ENCODE measurements at places on chromosomes 6 and 20.
A peak's percentile ranks its signal among the peaks of the same experiment; 100 is the strongest.

- no peak for DNase-seq
Observed at GRCh38 chr20:20365480-20366161, 2.3 kb upstream of the INSM1 start.

DNA sequence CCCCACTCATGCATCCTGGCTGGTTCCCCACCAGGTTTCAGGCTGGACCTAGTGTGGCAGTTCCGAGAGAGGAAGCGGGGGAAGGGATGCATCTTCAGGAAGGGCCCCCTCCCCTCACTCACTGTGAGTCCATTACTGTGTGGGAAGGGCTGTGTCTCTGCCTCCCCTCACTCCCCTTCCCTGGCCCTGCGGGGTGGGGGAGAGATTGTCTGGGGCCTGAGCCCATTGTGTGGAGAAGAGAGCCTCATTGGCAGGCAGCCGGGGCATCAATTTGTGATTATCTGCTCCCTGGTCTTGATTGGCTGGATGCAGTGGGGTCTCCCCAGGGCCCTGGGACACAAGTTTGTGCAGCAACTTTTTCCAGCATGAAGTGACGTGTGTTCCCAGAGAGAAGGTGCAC, 4.1 kb upstream of the MYT1 start:
- DNase-seq, result no peak

GRCh38 chr20:2986466-2986865, 57.0 kb upstream of the GNRH2 start:
- DNase-seq, result no peak

DNA sequence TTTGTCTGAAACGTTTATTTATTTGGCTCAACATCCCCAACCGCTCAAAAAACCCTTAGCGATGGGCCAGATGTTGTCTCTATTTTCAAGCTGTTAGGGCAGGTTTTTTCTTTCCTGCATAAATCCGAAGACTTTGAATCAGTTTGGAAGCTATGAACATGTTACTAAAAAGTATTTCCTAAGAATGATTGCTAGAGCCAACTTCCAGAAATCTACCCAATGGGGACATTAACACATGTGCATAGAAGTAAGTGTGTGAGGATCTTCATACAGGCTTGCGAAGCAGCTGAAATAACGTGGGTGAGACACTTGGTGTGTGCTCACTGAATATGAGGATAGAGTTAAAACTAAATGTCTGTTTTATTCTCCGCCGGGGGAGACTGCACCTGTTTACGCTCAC, 106.8 kb downstream of the BCAS1 start:
- no peak for DNase-seq

- no peak for DNase-seq
Observed at GRCh38 chr6:11373208-11373607, 140.7 kb upstream of the NEDD9 start.

- no peak for DNase-seq
Observed at GRCh38 chr6:79782792-79783580, 151.9 kb downstream of the SH3BGRL2 start.

GRCh38 chr20:63220696-63221399, 4.9 kb upstream of the YTHDF1 start:
- DNase-seq, result no peak

DNA sequence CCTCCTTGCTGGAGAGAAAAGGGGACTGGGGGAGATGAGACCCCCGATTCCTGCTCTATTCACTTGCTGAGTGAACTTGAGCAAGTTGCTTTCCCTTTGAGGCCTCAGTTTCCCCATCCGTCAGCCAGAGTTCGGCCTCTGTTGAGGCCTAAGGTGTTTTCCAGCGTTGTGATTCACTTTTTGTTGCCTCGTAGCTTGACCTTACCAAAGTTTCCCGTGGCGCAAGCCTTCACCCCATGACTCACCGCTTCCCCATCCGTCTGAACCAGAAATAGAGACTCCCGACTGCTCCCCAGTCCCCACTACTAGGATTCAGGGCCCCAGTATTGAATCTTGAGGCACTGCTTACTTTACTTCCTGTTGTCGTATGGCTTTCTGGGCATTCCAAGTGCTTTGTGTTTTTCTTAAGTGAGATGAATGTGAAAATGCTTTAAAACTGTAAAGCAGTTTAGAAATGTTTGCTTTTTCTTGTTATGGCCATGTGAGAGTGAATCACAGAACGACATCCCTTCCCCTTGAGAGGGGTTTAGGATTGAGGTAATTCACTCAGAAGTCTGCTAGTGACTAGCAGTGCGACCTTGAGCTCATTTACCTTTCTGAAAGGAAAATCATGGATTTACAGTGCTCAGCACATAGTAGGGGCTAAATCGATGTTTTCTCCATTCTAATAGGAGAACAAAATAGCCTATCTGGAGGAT, 1.2 kb downstream of the CHMP4B start:
- peak; percentile 71 for DNase-seq

GRCh38 chr20:36317675-36318074, 11.5 kb downstream of the DLGAP4 start:
- DNase-seq, result no peak

DNA sequence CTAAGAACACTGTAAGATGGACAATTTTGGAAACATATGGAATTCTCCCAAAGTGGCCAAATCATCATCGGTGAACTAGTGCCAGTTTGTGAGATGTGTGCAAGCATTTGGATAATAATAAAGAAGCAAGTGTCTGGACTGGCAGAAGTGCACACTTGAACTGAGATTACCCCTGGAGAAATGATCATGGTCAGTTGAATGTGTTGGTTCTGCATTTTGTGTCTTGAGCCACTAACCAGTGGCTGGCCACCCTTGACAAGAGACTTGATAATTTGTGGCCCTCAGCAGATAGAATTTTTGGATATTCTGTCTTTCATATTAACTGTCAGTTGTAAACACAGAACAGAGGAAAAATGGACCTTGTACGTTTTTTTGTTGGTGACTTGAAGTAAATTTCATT, 37.4 kb downstream of the CITED2 start:
- no peak for DNase-seq

GRCh38 chr20:10763112-10763511, 89.3 kb upstream of the JAG1 start:
- DNase-seq, result no peak

GRCh38 chr6:149198265-149198664, 119.2 kb upstream of the TAB2 start:
- no peak for DNase-seq

- no peak for DNase-seq
Observed at GRCh38 chr6:18424201-18424600, 37.1 kb downstream of the RNF144B start.

GRCh38 chr6:133512410-133513016, 271.4 kb downstream of the EYA4 start:
- peak; percentile 14 for DNase-seq

- no peak for DNase-seq
Observed at GRCh38 chr6:139983555-139984276, 609.3 kb upstream of the CITED2 start.

GRCh38 chr6:36985808-36986703, at the start of gene MTCH1:
MTCH1 (minus strand) TSS chr6:36986196; CDS start chr6:36986173, 23 bp downstream.
- peak; percentile 83 for DNase-seq

- no peak for DNase-seq
Observed at GRCh38 chr6:16688984-16689636, 72.2 kb downstream of the ATXN1 start.

GRCh38 chr6:52293067-52293466, 8.5 kb upstream of the MCM3 start:
- no peak for DNase-seq

DNA sequence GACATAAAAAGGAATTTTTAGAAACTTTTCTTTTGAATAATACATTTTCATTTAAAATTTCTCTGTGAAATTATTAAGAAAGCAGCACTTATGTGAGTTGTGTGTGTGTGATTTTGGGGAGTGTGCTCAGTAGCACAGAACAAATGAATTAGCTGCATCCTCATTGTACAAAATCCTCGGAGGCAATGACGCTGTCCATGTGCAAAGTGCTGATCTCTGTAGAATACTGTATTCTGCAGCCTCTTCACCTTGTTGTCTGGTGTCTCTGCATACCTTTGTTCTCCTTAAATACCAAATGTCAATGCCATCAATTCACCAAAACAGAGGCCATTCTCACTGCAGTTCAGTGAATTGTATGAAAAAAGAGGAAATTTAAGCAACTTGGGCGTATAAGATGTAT, 838.4 kb downstream of the QKI start:
- DNase-seq, result no peak

GRCh38 chr6:110874880-110875547, 429 bp downstream of the AMD1 start:
- no peak for DNase-seq

- no peak for DNase-seq
Observed at GRCh38 chr6:138833816-138834539, 38.1 kb downstream of the ECT2L start.

DNA sequence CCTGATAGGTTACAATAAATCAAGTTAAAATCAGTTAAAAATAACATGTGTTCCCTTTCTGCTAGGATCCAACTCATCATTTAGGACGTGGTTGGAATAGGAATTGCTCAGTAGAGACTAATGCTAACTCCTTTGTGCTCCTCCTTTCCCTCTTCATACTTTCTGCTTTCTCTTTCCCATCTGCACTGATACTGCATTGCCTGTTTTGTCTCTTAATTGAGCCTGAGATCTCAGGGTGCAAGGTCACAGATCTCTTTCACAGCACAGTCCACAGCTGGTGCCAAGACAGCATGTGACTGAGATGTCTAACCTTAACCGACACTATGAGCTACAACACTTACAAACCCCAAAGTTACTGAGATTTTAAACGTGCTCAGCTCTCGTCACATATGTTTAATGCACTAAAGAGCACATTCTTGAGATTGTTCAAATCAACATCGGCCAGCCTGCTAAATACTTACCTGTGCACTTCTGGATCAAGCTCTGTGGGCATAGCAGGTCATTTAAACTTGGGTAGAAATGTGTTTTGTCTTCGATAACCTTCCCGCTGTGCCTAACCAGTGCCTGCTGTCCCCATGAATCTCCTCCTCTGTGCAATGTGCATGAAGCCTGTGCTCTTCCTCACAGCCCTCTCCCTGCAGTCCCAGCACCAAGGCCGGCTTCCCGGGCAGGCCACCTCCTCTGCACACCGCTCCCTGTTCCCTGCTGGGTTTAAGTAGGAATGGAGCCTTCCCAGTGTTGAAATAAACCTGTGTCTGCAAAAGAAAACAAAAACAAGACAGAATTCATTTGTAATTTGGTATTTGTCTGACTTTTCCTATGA, 39.6 kb upstream of the AFDN start:
- no peak for DNase-seq

All from HTR-8/SVneo (cell line).